ENCODE measurements at places on chromosomes 12 and 14.

DNA sequence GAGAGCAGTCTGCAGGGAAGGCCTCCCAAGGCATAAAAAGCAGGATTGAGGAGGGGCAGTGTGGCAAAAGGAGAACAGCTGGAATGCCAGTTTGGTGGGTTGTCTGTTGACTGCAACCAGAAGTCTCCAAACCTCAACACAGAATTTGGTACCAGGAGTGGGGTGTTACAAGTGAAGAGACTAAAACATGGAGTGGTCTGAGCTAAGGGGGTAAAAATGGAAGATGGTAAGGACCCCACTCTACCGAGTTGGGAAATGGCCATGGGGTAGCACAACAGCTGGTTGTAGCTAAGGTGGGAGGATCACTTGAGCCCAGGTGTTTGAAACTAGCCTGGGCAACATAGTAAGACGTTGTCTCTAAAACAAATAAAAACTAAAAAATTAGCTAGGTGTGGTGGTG lies 17.8 kb upstream of the KLC1 start:
- DNase-seq, result no peak

GRCh38 chr14:37056473-37056872 lies 115.9 kb downstream of the SLC25A21 start:
- no peak for DNase-seq

GRCh38 chr14:96370528-96370927 lies 7.2 kb downstream of the GSKIP start:
- no peak for DNase-seq

- no peak for DNase-seq
These were observed 40.5 kb upstream of the ABCD2 start for GRCh38 chr12:39660101-39660500.

GRCh38 chr12:113222730-113223531 lies 1.7 kb downstream of the TPCN1 start:
- DNase-seq, result no peak

- DNase-seq, result no peak
These were observed 51.5 kb downstream of the ZC3H14 start for GRCh38 chr14:88614218-88614907.

GRCh38 chr12:106767206-106767605 lies 7.3 kb upstream of the RIC8B start:
- no peak for DNase-seq

DNA sequence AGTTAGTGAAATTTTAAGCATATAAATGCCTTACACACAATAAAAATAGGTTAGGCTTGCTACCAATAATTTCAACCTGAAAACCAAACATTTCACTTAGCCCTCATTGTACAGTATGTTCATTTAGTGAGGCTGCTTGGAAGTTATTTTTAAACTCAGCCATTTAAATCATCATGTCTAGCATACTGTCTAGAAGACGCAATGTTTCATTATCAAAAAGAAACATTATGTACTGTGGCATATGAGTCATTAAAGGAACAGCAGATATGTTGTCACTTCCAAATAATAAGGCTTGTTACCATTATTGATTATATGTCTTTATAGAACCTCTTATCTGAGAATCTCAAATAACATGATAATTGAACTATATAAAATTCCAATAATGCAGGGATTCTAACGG lies 304.7 kb downstream of the RMST start:
- no peak for DNase-seq

DNA sequence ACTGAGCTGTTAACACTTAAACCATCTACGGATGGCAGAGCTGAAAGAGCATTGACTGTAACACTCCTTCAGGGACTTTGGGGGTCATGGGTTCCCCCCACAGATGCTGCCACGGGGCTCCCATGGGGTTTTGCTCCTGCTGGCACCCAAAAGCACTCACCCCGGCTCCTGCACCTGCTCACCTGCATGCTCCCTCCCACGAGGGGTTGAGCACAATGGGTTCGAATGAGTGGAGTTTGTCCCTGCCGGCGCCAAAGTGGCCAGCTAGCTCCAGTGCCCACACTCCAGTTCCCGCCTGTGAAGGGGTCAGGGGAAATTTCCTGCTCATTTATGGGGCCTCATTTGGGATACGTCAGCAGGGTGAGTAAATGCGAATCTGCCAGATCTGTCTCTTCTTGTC lies 40.7 kb downstream of the TNFAIP2 start:
- DNase-seq, result no peak

- DNase-seq, result no peak
These were observed 32.9 kb downstream of the RERGL start for GRCh38 chr12:18057051-18057450.

DNA sequence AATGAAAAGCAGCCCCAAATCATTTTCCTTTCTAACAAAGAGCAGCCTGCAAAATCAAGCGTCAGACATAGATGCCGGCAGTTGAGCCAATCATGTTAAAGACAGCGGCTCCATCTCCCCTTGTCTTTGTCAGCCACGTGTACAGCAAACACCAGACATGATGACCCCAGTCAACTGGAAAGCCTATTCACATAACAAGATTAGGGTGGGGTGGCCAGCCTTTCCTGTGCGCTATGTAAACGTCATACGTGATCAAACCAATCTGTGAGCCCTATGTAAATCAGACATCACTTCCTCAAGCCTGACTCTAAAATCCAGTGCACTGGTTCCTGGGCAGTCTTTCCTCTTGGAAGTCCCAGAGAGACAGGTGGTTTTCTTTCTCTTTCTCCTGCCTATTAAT lies 9.9 kb upstream of the FICD start:
- no peak for DNase-seq

DNA sequence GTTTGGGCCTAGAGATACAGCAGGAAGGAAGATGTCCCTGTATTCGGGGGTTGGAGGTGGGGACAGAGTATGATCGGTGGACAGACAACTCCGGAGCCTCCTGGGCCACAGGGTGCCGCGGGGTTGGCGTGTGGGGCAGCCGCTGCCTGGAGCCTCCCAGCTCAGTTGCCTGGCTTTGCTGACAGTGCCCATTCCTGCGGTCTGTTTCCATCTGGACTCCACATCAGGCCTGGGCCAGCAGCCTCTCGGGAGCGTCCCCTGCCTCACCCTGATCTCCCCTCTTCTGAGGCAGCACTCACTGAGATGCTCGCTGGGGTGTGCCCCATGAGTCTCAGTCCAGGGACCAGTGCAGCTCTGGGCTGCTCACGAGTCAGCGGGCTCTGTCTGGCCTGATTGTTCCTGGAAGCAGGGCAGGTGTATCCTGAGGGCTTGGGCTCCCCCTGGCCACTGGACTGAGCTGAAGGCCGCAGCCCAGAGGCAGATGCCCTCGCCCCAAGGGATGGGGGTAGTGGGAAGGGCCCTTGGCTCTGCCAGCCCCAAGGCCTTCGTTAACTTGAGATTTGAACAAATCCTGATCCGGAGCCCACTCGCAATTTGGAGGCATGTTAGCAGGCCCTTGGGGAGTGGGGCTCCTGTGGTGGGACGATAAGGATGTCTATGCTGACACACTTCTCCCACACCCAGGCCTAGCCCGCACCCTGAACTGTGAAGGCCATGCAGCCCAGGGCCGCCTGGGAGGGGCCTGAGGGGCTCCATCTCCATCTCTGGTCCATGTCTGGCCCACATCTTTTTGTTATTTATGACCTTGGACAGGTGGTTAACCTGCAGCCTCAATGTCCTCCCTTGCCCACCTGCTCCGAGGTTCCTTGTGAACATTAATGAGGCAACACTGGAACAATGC lies 7.5 kb downstream of the HIP1R start:
- no peak for DNase-seq

GRCh38 chr12:108768591-108769500 lies 37.5 kb upstream of the CORO1C start:
- no peak for DNase-seq

- DNase-seq, result no peak
These were observed 121.1 kb downstream of the PRMT8 start for GRCh38 chr12:3611860-3612703.
